Nucleus accumbens (tissue), 56 donors: ENCODE measurements at places on chromosomes 13 and 19.

GRCh38 chr13:74015137-74015536 is 119.1 kb downstream of the KLF12 start:
- no peak for DNase-seq

- no peak for DNase-seq
These were observed 11.4 kb downstream of the EPHX3 start for GRCh38 chr19:15220833-15221232.

GRCh38 chr19:49425922-49426592 is 869 bp downstream of the GFY start:
- no peak for DNase-seq

GRCh38 chr13:39385621-39386231 is 217.3 kb downstream of the LHFPL6 start:
- peak; percentile 19 for DNase-seq

- no peak for DNase-seq
These were observed 117.6 kb upstream of the SPRY2 start for GRCh38 chr13:80458543-80458942.

GRCh38 chr19:35349614-35350521 is 2.2 kb downstream of the FFAR1 start:
- DNase-seq: no peak

DNA sequence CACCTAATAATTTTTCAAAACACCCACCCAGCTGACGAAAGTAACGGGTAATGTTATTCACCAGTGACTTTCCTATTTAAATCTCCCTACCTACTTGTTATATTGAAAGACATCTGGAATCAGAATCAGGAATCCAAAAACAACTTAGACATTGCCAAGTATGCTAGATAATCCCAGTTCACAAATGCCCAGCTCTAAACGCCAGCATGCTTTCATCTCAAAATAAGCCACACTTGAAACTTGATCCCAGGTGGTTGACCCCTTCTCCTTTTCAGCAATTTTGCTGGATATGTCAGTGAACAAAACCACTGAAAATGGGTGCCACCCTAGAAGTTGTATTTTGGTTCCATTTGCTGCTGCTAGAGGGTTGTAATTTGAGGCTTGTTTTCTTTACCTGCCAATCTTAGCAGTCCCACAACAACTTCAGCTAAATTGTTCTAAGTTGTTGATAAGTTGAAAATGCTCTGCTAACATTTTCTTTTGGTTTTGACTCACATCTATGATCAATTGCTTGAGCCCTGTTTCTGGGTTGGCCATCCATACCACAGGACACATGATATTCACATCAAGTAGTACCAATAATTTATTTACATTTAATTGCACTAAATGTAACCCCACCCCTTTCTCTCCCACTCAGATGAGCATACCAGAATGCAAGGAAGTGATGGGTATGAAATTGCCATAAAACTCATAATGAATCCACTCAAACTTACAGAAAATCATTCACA is 66.4 kb downstream of the DCT start:
- DNase-seq: no peak

- DNase-seq: no peak
These were observed 563.0 kb upstream of the SPRY2 start for GRCh38 chr13:80903911-80904310.

- no peak for DNase-seq
These were observed 28.4 kb downstream of the NFIX start for GRCh38 chr19:13023656-13024055.

- no peak for DNase-seq
These were observed 1.4 kb downstream of the UHRF1 start for GRCh38 chr19:4910594-4911281.
